Activated CD4-positive, CD25-positive, alpha-beta regulatory T cell (primary cell): ENCODE measurements at places on chromosomes 6 and 20.

DNA sequence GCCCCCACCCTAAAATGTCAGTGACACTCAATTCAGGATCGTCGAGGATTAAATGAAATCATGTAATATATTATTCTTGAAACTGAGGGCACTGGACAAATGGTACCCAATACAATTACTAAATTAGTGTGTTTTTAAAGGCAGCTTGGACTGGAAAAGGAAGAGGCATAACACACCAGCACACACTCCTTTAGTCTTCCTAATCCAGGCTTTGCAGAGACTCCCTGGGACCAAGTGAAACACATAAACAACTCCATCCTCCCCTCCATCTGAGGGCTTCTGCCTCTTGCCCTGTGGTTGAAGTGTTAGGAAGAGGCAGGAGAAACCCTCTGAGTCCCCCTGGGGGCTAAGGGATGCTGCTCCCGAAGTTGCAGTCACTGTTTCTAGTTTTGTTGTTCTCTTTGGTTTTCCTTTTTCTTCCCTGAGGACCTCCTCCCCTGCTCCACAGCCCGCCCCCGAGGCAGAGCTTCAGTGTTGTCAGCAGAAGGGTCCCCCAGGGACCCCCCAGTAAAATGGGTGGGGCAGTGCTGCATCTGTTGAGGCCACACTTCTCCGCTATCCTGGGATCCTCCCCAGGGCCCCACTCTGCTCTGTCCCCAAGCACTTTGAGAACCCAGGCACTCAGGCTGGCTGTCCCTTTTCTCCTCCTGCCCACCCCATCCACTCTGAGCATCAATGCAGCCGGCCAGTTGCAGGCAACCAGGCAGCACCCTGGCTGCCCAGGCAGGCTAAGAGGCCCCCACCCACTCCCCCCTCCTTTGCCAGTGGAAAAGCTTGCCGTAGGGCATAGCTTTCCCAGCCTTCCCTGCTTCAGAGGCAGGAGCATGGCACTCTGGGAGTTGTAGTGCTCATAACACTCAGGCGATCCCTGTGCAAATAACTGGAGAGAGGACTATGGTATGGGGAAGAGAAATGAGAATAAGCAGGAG is 5.9 kb downstream of the TMEM63B start:
- no peak for DNase-seq

DNA sequence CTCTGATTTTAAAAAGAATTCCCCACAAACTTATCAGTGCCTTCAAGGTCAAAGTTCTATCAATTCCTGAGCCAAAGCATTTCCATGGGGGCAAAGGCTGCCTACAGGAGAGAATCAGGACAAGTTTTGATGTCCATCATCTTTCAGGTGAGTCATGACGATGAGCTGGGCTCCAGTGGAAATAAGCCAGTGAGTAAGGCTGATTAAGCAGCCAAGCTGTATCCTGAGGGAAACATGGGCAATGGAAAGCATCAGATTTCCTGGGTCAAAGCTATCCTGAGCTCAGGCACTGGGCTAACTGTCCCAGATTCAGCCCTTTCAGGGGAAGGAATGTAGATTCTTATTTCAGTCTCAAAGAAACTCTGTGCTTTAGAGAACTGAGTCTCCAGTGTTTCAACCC is 377.4 kb downstream of the CD109 start:
- no peak for DNase-seq

DNA sequence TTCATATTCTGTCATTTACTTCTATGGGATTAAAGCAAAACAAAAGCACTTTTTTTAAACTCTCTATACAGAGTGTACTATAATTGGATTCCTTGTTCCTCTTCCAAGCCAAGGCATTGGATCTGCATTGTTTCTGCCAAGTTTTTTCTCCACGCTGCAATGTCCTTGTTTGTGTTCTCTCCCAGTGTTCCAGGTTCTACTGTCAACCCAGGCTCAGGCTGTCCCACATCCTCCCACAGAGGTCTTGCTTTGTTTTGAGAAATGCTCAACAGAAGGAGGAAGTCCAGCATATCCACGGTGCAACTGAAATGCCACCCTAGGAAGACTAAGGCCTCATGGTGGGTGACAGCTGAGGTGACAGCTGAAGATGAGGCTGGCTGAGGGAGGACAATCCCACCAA is 287.1 kb upstream of the PRDM1 start:
- no peak for DNase-seq

DNA sequence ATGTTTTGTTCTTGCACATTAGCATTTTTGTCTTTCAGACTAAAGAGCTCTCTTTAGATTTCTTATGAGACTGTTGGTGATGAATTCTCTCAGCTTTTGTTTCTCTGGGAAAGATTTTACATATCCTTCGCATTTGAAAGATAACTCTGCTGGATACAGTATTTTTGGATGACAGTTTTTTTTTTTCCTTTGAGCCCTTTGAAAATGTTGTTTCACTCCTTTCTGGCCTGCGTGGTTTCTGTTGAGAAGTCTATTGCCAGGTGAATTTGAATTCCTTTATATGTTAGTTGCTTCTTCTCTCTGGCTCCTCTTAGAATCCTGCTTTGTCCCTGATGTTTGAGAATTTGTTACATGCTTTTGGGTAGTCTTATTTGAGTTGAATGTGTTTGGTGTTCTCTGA is 22.2 kb upstream of the KIAA1586 start:
- no peak for DNase-seq

DNA sequence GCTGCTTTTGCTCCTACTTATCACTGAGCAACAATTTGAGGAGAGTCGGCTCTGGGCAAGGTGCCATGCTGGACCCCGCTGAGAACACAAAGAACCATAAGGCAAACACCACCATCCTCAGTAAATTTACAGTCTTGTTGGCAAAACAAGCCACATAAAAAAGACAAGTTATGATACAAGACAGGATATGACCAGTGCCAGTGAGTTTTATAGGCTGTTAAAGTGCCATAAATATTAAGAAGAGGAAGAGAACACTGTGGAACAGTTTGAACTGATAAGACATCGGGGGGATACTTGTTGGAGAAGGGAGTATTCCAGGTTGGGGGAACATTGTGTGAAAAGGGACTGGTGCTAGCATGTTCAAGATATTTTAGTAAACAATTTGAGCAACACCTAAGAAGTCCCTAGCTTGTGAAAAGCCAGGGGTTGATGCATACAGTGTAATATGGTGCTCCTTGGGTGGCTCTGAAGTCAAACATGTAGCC is 25.3 kb upstream of the RIPOR2 start:
- no peak for DNase-seq

DNA sequence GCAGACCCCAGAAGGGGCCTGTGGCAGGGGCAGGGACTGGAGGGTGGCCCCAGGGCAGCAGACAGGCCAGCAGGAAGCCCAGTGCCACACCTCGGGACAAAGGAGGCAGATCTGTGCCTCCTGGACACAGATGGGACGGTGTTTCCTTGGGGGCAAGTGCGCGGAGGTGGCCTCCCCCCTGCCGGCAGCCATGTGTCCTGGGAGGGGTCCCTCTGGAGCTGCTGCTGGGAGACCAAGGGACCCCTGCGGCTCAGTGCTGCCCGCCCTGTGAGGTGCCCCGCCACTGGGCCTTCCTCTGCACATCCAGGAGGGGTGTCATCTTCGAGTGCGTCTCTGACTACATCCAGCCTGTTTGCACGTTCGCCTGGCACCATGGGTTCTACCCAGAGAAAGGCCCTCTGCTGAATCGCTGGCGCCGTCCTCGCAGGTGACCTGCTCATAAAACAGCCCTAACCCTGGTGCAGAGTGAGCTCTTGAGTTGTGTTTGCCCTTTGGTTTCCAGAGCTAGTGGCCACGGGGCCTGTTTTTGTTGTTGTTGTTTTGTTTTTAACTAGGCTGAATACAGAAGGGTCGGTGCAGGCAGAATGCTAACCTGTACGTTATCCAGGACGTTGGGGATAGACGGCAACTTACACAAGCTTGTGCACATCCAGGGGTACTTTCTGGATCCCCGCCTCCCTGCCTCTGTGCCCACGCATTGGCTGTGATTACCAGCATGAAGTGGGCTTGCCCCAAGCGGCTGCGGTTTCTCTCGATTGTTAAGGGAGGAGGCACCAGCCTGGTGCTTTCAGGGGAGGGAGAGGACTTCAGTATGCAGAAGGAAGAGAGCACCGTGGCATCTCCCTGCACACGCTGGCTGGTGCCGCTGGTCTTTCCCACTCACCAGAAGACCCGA is 1.3 kb upstream of the KCNQ2 start:
- DNase-seq, result no peak

DNA sequence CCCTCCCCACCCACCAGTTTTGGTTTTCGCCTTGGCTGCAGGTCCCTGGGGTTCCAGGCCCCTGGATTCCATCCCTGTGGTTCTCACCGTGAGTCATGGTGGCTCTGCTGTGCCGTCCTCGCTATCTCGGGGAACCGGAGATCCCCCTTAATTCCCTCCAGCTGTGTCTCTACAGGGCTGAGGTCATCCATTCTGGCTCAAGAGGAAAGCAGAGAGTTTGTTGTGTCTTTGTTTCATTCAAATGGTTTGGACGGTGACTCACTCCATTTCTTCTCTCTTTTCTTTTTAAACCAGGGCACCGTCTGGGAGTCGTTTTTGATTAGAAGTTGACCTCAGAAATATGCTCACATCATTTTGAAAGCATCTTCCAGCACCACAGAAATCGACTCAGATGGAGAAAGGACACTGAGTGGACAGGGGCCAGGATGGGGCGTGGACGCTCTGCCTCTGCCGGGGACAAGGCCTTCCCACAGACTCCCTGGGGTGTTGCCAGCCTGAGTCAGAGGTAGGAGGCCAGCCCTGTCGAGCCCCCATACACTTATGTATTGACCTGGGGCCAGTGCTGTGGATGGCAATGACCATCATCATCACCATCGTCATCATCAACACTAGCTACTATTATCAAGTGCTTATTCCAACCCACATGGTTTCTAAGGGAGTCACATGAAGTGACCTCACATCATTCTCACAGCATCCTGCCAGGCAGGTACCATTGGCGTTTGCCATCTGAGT is 176.2 kb downstream of the NFATC2 start:
- no peak for DNase-seq

DNA sequence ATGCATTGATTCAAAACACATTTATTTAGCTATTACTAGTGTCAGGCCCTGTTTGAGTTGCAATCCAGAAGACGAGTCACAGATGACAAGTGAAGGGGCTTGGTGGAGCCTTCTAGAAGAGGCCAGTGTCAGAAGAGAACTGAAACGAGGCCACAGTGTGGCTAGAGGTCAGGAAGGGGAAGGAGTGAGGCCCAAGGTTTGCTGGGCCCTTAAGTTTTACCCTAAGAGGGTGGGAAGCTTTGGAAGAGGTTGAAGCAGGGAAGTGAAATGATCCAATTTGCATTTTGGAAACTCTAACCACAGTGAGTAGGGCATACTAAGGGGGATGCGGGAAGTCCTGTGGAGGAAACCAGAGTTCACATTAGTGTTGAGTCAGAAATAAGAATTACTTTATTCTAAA is 25.0 kb downstream of the TTK start:
- no peak for DNase-seq

DNA sequence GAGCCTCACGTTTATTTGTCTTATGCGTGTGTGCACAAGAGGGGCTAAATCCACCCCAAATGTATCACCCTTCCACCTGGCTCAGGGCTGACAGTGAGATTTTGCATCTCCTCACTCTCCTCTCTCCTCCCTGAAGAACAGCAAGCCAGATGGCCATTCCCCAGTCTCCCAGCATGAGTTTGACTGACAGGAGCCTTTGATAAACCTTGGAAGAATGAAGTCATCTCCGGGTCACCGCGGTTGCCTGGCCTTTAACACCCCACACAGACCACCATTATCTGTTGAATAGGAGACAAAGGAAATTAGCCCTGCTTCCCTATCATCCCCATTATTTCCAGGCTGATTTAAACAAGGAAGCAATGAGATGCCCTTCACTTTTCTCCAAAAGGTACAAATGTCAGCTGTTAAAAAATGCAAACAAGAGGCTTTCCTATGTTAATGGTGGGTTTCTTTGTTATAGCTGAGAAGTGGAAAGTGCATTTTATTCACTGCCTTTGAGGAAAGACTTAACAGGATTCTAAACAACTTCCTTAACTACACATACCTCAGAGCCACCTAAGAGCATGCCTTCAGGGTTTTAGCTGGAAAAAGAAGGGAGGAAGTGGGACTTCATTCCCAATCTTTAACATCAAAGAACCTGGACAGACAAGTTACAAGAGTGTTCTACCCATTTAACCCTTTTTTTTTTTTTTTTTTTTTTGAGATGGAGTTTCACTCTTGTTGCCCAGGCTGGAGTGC is 524.8 kb upstream of the ID4 start:
- DNase-seq, result no peak

DNA sequence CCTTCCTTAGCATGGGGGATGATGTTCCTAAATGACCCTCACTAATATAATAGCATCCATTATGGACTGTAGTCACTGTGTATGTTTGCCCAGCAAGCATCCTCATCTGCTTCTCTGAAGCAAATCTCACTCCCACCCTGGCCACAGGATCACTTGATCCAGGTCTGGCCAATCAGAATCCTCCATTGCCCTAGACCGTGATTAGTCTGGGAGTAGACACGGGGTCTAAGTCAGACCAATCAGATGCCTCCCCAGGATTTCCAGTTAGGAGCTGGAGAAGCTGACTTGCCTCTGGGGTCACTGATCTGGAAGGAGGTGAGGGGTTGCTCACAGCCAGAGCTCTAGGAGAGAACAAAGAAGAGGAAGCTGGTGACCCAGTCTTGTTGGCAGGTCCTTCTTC is 153.9 kb downstream of the DHX35 start:
- DNase-seq, result no peak

GRCh38 chr20:52172392-52173047 is 19.1 kb downstream of the ZFP64 start:
- DNase-seq, result no peak

DNA sequence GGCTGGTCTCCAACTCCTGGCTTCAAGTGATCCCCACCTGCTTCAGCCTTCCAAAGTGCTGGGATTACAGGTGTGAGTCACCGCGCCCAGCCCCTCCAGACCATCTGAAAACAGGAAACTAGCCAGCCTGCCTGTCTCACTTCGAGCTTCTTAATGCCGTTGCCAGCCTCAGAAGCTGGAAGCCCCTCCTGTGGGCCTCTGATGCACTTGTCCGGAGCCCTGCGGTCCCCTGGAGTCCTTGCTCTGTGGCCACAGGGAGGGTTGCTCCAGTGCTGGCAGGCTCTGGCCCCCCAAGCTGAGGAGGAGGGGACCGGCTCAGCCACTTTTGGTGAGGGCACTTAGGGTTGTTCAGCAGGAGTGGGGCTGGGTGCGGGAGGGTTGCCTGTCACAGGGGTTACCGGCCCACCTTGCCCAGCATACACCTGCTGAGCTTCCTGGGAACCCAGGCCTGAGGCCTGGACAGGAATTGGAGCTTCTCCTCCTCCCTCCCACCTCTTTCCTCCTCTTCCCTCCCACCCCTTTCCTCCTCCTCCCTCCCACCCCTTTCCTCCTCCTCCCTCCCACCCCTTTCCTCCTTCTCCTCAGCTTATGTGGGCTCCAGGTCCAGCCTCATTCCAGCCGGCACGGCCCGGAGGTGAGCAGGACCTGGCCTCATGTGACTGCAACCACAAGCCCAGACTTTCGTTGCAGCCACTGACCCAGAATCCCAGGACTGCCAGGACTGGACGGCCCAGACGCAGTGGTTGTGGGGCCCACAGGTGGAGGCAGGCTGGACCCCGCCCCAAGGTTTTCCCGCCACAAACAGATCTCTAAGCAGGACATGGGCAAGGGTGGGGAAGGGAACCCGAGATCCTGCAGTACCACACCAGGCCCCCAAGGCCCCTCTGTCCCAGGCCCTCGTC is 9.4 kb upstream of the BIRC7 start:
- DNase-seq, result no peak
